ENCODE measurements at places on chromosomes 3 and 15. TPM values are rescaled to one million over a fixed set of nuclear protein-coding genes. Genes with fewer than 3 reads are reported as not detected.

DNA sequence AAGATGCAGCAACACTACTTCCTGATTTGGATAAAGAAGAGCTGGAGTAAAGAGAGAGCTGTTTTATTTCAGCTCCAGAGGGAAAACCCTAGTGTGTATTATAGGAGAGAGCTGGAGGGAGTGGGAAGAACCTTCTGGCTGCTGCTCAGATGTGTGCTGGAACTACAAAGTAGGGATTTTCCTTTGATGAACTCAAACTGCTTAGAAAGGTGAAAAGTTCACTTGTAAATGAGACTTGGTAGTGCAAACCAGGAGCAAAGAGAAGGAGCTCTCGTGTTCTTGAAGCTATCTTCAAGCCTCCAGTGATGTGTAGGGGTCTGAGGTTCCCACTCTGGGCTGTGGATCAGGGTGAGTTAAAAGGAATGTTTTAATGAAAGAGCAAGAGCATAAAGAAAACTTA lies 110.4 kb downstream of the EDEM1 start:
- H3K27me3 ChIP-seq: no peaks in the 10 kb centered on the region
- no peaks in the 10 kb centered on the region for H3K36me3 ChIP-seq
- H3K4me1 ChIP-seq: peaks cover 10% of the 10 kb centered on the region
- no peak overlapping the region for H3K27ac ChIP-seq

GRCh38 chr15:35630985-35631384 lies 85.0 kb upstream of the DPH6 start:
- H3K4me1 ChIP-seq: no peaks in the 10 kb centered on the region
- H3K36me3 ChIP-seq: no peaks in the 10 kb centered on the region
- DNase-seq: no peak
- no peak overlapping the region for H3K27ac ChIP-seq
- H3K4me3 ChIP-seq: no peak overlapping the region
- H3K27me3 ChIP-seq: no peaks in the 10 kb centered on the region

DNA sequence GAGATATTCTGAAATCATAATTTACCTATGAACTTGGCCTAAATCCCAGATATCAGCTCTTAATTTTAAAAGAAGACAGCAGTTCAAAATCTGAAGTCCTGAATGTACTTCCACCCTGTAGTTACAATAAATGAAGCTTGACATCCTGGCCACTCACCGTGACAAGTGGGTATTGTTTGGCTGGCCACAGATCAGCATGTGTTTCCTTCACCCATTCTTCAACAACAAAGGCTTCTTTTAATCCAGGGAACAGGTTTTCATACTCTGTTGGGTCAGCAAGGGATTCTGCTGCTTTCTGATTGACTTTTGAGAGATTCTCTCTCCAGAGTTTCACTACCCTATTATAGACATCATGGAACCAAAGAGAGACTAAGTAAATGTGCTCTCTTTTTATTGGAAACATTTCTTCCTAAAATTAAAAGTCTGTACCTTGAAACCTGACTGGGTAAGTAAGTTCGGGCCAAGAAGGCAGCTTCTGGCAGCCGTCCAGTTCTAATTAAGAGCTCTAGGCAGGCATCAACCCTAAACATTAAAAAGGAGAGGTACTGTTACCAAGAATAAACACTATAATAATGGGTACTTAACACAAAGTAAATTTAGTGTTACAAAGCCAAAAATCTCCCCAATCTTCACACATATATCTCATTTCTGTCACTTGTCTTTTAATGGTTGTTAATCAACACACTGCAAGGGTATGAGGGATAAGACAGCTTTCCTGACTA lies 15.2 kb downstream of the MRPS22 start:
- no peaks in the 10 kb centered on the region for H3K27me3 ChIP-seq
- H3K36me3 ChIP-seq: peaks cover 91% of the 10 kb centered on the region
- no peak overlapping the region for H3K27ac ChIP-seq
- no peak overlapping the region for H3K4me3 ChIP-seq
- no peak for DNase-seq

MB21D2 gene
- 0.09 TPM for total RNA-seq

PLCH1 gene
- total RNA-seq: 0.27 TPM

DNA sequence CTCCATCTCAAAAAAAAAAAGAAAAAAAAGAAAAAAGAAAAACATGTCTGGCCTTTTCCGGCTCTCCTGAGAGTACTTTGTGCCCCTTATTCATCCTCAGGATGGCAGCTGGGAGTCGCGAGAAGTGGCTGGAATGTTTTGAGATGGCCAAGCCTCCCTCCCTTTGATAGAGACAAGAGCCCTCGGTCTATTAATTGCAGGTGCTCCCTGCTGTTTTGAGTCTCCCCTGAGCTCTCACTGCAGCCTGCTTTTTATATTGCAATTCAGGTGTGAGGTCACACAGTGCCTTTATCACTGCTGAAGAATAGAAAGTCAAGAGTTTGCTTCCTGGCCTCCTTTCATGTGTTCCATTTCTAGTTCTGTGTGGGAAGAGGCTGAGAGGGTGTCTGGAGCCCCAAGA lies 10.9 kb downstream of the CA12 start:
- peaks cover 3% of the 10 kb centered on the region for H3K27me3 ChIP-seq
- DNase-seq: no peak
- no peak overlapping the region for H3K4me3 ChIP-seq
- no peak overlapping the region for H3K27ac ChIP-seq
- no peaks in the 10 kb centered on the region for H3K4me1 ChIP-seq

SHQ1 gene
- 25.3 TPM for total RNA-seq

DNA sequence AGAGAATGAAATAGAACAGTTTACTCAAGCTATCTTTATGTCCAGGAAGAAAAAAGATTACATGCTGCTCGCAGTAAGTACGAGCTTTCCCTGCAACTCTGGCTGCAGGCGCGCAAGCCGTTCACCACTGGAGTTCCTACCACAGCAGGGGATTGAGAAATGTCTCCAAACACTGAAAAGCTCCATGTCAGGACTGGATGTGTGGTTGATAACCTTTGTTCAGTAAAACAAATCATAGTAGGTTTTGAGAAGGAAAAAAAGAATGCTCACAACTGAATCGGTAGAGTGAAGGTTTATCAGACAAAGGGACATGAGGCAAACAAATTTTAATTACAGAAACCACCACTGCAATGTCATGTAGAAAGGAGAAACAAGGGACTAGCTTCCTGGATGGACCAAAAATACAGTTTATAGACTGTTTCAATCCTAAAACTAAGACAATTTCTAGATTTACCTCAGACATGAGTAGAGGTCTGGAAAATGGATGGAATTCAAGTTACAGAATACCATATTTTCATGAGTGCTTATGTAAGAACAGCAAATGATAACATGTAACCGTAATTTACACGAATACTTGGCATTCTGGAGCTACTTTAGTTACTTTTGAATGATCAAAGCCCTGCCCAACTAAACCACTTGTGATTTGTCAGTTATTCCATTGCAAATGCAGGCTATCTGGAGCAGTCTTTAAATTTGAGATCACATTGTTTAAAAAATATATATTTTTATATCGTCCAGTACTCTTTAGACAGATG lies 471.1 kb downstream of the SHQ1 start:
- peaks cover 28% of the 10 kb centered on the region for H3K36me3 ChIP-seq
- H3K27me3 ChIP-seq: no peaks in the 10 kb centered on the region
- no peak for DNase-seq
- H3K4me3 ChIP-seq: no peak overlapping the region
- no peak overlapping the region for H3K27ac ChIP-seq

TLR9 gene
- 10.4 TPM for total RNA-seq

All from activated B cell treated with CpG ODN at 0.5 μM for 24 hours (primary cell).